Neural progenitor cell (in vitro differentiated cells): ENCODE measurements at places on chromosomes 2 and 18. TPM values are rescaled to one million over a fixed set of nuclear protein-coding genes. Genes with fewer than 3 reads are reported as not detected.

GRCh38 chr2:80120866-80121265 lies 183.7 kb downstream of the LRRTM1 start:
- DNase-seq = no peak

DNA sequence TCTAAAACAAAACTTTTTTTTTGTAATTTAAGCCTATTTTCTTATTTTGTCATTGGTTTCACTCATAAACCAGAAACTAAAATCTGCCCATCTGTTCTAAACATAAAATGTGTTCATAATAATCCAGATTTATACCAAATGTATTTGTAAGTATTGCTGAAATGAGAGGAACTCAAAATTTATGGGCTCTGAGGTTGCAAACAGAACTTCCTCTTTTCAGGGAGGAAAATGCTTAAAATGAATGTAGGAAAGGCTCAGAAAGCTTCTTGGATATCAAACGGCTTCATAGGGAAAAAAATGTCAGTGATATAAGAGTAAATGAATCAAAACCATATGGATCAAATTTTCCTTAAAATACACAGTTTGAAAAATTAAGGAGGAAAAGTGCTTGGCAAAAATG lies 83.9 kb downstream of the PAX3 start:
- no peak for DNase-seq

GRCh38 chr2:170660409-170660808 lies 54.7 kb upstream of the SP5 start:
- DNase-seq = no peak

GRCh38 chr2:88489181-88489580 lies 36.7 kb upstream of the FOXI3 start:
- DNase-seq = no peak

DNA sequence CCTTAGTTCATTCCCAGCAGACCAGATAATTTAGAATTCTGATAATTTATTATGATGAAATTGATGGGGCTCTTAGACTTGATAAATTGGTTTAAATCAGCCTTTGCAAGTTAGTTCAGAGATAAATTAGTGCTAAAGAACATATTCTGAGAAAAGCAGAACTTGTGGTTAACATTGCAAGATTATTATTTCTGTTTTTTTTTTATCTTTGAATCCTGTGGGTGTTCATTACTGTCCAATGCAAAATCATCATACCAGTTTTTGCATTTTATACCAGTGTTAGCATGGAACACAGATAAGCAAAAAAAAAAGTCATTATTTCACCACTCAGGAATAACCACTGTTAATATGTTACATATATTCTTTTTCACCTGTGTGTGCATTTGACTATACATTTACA lies 9.1 kb downstream of the SEPTIN2 start:
- no peak for DNase-seq

The TTN gene
- total RNA-seq = 0.53 and 1.3 TPM in 2 replicates

- no peak for DNase-seq
Measured at GRCh38 chr2:198591586-198591985, 787.2 kb downstream of the PLCL1 start.

DNA sequence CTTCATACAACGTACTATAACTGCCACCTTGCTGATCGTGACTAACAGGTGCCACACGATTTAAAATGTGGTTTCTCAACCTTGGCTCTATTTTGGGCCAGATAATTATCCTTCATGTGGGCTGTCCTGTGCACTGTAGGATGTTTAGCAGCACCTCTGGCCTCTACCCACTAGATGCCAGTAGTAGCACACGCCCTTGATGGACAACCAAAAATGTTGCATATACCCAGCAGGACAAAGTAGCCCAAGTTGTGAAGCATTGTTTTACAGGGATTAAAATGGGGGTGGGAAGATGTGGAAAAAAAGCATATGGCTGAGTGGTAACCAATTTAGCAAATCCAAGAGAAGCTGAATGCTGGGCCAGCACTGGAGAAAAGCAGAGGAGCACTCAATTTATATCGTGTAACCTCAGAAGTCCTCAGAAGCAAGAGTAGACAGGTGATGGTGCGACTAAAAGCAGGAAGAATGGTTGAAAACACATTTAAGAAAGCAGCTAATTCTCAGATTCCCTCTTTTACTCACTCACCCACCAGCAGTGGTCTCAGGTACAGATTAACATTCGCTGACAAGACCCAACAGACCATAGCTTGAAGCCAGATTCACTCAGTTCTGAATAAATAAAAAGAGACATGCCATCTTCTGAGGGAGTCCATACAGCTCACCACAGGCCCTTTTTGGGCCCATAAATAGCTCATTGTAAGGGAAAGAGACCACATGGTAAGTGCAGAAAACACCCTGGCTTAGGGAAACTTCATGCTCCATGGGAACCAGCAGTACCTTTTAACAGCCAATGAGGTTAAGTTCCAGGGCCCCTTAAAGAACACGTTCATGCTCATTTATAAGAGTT lies 50.6 kb downstream of the RAPH1 start:
- DNase-seq = peak; percentile 50

GRCh38 chr2:129465045-129465444 lies 514.4 kb upstream of the RAB6C start:
- no peak for DNase-seq

The C2orf15 gene
- 5.6 and 5.8 TPM in 2 replicates for total RNA-seq

DNA sequence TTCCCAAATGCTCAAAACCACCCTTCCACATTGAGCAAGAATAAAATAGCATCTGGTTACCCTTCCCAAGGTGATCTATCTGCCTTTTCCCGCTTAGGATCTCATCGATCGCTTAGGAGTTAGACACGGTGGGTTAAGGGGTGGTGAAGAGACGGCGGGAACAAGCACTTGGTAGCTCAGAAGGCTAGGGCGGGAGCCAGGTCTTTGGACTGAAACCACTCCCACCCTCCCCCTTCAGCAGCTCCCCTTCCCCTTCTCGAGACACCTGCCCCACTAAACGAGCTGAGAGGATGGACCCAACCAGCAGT lies 513 bp downstream of the THOC1 start:
- DNase-seq = no peak

The ALPI gene
- not detected in 2 replicates for total RNA-seq

The CNDP1 gene
- not detected in 2 replicates for total RNA-seq

DNA sequence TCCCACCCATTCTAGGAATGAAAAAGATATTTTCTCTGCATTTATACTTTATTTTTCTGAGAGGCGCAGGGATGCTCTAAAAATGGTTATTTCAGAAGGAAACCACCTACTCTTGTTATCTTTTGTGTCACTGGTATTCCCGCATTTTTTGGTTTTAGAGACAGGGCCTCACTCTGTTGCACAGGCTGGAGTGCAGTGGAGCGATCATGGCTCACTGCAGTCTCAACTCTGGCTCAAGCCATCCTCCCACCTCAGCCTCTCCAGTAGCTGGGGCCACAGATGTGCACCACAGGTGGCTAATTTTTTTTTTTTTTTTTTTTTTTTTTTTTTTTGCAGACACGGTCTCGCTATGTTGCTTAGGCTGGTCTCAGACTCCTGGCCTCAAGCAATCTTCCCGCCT lies 135.9 kb downstream of the NCK2 start:
- no peak for DNase-seq

DNA sequence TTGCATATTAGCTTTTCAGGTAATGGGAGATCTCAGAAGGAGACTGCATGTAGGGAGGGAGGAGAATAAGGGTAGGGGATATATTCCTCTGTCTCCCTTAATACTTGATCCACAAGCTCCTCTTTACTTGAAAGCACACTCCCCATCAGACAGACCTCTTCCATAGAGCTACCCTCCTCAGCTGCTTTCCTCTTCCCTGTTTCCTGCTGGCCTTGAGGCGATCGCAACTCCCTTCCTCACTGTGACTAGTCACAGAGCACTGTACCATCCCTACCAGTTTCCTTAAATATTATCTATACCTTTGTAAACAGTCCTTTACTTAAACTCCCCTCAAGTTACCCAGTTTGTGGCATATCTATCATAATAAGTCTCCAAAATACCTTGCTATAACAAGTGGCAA lies 10.9 kb downstream of the ROCK1 start:
- DNase-seq = no peak

GRCh38 chr2:179302149-179302548 lies 37.5 kb upstream of the SESTD1 start:
- no peak for DNase-seq

The SCN3A gene
- 0.40 TPM in 1 of 2 replicates, not detected in the other for total RNA-seq

DNA sequence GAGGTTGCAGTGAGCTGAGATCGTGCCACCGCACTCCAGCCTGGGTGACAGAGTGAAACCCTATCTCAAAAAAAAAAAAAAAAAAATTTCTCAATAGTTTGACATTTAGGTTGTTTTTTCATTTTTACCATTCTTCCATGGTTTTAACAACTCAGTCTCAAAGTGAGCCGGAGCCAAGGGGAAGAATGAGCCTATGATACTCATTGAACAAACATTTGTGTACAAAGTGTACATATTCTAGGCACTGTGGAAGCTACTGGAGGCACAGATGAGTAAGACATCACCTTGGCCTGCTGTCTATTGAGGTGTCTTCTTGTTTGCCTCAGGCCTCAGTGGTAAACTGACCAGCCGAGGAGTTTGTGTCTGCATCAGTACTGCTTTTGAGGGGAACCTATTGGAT lies 21.9 kb downstream of the CENPO start:
- DNase-seq = no peak

DNA sequence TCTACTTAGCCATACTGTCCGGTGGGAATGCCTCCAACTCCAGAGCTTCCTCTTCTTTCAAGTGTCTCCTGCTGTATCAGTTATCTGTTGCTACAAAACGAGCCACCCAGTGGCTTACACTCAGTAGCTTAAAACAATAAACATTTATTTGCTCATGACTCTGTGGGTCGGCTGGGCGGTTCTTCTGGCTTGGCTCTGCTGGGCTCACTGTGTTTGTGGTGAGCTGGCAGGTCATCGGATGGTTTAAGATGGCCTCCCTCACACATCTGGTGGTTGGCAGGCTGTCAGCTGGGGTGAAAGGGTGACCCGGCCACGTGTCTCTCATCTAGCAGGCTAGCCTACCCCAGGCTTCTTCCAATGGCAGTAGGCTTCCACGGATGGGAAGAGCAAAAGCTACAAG lies 122.4 kb upstream of the SLC1A4 start:
- DNase-seq = no peak

DNA sequence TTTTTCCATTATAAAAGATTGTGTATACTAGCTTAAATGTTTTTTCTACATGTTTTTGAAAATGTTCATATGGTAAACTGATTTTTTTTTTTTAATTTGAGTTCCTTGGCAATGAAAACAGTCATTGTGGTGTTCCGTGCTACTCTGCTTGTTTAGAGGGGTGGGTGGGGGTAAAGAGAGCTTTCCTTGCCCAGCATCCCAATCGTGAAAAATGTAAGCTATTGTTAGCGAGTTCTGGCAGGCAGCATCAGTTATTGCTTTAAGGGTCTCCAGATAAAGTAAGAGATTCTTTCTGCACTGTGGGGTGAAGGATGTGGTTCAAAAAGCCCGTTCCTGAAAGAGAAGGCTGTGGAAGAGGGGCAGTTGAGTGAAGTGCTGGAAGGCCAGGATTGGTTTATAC lies 118.4 kb downstream of the TANC1 start:
- DNase-seq = no peak

DNA sequence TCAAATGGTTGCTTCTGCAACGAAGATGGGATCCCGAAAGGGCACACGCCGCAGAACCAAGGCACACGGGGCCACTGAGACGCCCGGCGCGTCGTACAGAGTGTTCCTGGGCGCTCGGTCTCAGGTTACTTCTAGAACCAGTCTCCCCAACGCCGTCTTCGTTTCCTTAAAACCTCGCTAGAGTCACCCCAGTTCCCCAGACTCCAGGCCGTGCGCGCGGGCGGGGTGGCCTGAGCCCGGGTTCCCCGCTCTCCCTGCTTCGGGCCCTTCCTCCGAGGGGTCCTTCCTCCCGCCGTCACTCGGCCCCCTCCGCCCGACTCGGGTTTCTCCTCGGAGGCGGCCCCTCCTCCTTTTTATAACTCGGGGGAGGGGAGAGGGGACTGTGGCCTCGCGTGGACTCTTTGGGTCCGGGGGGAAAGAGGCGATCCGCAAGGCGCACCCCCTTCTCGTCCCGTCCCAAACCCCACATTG lies 774 bp upstream of the FZD7 start:
- peak; percentile 87 for DNase-seq

The DLGAP1 gene
- total RNA-seq = 16.9 and 18.5 TPM in 2 replicates

GRCh38 chr18:26819046-26819445 lies 46.5 kb downstream of the AQP4 start:
- DNase-seq = no peak

GRCh38 chr2:38375696-38376345 lies 1.3 kb downstream of the ATL2 start:
- peak; percentile 66 for DNase-seq

DNA sequence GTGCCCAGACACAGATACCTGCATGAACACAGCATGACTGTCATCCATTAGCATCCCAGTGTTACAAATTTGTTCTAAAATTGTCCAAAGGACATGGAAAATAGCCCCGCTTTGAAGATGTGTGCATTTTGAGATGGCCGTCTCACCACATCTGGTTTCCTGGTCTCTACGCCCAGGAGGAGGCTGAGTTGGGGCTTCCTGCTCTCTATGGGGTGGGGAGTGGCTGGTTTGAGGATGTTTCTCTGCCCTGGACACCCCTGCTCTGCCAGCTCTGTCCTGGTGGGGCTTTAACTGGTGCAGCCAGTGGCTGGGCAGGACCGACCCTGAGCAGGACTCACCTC lies 74.6 kb upstream of the SMAD7 start:
- DNase-seq = no peak

The PDE11A gene
- total RNA-seq = 0.13 and 0.62 TPM in 2 replicates

The GKN1 gene
- total RNA-seq = not detected in 2 replicates

The NCKAP5 gene
- total RNA-seq = 0.43 and 0.47 TPM in 2 replicates

The NEURL3 gene
- total RNA-seq = 0.12 TPM in 1 of 2 replicates, not detected in the other

- DNase-seq = no peak
Measured at GRCh38 chr2:241885946-241886643, 16.6 kb downstream of the RTP5 start.

The G6PC2 gene
- total RNA-seq = not detected in 2 replicates

DNA sequence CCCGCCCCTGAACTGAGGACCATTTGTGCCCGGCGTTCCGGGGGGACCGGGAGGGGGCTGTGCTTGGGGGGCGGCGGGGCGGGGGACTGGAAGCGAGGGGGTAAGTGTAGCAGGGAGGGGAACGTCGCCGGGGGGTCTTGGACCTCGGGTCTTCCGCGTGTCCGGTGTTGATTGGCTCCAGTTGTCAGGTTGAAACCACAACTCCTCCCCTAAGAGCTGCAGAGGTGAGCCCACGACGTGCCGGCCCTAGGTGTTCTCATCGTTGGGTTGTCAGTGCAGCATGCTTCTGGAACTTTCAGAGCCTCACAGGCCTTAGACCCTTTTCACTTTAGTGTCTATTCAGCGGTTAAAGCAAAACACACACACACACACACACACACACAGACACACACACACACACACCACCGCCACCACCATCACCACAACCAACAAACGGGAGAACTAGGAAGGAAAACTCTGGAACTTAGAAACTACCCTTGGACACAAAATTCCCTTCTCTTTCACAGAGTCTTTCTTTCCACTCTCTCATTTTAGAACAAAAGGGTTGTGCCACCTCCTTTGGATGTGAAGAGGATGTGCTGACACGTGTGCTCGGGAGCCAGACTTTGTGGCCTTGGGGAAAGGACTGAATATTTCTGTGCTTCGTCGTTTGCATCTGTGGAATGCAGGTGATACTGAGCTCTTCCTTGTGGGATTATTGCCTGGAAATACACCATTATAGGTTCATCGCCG lies 6.7 kb upstream of the DLX2 start:
- DNase-seq = no peak

GRCh38 chr2:229375251-229375650 lies 104.2 kb upstream of the PID1 start:
- DNase-seq = no peak

- peak; percentile 67 for DNase-seq
Measured at GRCh38 chr2:88220718-88221117, 50.6 kb downstream of the THNSL2 start.
